HFF-Myc (cell line): ENCODE measurements at places on chromosomes 6 and 20.

DNA sequence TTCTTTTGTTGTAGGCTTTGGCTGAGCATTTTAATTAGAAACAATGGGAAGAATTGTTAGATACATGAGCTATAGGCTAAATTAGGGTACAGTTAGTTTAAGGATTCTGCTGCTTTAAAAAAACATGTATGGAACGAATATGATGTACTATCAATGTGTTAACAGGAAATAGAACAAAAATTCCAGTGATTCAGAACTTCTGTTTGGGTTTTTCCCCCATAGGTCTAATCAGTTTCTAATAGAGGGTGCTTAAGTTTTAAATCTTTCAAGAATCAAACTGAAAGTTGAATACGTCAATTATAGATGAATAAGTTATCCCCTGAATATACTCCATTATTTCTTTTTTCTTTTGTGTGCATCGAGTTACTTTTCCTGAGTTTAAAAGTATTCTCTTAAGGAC is 1.9 kb downstream of the TAB2 start:
- no peak for DNase-seq

DNA sequence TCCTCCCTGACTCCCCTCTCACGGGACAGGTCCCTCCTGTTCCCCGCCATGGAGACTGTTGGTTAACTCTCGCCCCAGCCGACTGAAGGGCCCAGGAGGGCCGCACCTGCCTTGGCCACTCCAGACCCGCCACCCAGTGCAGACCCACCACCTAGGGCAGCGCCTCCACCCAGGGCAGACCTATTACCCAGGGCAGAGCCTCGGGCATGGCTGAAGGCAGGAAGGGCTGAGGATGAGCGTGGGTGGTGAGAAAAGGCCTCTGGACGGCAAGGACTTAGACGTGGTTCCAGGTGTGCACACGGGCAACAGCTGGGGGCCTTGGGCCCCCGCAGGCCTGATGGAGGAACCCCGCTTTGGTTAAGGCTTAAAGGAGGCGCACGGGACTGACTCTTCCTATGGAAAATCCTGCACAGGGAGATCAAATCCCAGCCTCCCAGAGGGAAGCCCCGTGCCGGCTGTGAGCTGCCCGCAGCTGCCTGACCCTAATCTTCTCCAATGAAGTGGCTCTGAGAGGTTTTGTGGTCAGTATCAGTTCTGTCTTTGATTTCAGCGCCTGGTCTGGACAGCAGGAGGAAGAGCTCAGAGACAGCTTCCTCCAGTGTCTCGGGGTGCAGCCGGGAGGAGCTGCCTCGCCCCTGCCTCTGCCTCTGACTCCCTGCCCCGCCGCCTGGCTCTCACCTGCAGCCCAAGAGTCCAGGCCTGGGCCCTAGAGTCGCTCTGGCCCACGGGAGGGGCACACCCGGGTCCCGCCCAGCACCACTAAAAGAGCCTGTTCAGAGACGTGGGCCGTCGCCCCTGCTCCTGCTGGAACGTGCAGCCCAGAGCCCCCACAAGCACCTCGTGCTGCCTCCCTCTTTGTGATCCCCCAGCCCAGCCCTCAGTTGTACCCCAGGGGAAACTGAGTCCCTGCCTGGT is 12.1 kb upstream of the CHRNA4 start:
- no peak for DNase-seq

DNA sequence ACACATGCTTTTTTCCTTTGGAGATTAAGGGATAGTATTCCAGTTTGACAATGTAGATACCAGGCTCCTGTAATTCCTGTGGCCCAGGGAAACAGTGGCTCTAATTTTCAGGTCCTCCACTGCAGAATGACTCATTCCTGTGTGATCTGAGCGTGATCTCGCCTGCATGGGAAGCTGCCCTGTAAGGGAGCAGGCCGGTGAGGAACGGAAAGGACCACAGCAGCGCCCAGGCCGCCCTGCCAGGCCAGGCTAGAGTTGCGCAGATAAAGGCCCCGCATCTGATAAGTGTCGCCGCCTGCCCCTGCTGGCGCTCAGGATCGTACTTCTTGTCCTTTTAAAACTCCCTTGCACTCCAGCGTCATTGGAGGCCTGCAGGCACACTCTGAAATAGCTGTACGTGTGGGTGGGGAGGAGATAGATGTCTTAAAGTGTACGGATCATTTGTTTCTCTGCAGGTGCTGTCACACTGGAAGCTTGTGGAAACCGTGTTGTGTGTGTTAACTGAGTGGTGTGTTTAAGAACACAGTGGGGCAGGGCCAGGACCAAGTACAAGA is 60.7 kb downstream of the SYNJ2 start:
- DNase-seq, result no peak

- no peak for DNase-seq
Observed at GRCh38 chr6:102679865-102680264, 1286.4 kb downstream of the GRIK2 start.

DNA sequence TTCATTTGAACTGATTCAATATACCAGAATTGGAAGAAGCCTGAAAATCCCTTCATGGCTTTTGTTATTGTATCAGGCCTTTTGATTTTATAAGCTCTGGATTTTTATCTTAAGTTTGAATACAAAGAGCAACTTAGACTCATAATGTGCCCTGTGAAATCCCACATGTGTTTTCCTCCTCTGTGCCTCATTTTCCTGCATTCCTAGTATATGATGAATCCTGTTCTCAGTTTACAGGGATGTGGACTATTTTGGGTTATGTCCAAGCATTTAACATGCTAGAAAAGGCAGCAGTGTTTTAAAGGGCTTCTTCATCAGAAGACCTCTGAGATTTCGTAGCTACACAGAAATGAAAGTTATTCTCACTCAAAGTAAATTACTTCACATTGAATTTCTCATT is 455.0 kb downstream of the RFPL4B start:
- peak; percentile 88 for DNase-seq

- DNase-seq, result no peak
Observed at GRCh38 chr6:57222743-57223077, 603 bp upstream of the RAB23 start.

DNA sequence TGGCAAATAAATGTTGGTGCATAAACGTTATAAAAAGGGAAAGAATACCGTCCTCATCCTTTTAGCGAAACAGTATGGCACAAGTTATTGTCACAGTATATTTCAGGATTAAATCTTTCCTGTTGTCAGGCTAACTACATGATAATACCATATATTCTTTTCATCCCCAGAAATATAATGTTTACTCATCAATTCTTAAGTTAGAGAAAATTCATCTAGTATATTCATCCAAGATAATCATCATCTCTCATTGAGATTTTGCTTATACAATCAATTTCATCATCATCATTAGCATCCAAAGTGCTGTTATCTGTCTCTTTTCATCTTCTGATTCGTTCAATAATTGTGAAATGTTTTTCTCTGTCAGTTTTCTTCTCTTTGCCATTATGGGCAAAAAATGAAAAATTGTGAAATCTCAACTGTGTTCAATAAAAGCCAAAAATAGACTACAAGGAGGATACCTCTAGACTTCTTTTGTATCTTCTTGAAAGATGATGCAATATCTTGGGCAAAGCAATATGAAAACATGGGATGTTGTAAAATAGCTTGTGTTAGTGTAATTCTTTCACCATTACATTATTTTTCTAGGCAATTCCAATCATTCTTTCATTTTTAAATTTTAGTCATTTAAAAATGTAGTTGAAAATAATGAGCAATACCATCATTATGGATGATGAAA is 2.6 kb downstream of the SPACA1 start:
- no peak for DNase-seq

- DNase-seq, result no peak
Observed at GRCh38 chr6:37007340-37008043, 2.0 kb downstream of the FGD2 start.

- DNase-seq, result no peak
Observed at GRCh38 chr6:112957536-112957916, 610.4 kb downstream of the RFPL4B start.

DNA sequence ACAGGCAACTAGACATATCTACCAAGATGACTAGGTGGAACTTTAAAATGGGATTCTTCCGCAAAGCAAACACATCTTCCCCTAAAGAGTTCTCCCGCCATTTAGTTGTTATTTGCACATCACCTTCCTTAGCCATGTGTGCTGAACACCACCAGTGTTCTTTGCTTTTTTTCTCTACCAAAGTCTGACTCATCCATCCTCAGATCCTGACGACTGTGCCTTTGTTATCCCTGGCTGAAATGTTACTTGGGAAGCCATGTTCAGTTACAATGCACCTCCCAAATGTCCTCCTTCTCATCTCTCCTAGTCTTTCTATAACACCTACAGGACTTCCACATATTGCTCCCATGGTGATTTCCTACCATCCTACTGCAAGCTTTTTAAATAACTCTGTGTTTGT is 593.5 kb upstream of the ARID1B start:
- DNase-seq, result no peak

GRCh38 chr20:7291946-7292345 is 524.5 kb downstream of the BMP2 start:
- no peak for DNase-seq

GRCh38 chr6:53831936-53832660 is 37.3 kb downstream of the LRRC1 start:
- no peak for DNase-seq

DNA sequence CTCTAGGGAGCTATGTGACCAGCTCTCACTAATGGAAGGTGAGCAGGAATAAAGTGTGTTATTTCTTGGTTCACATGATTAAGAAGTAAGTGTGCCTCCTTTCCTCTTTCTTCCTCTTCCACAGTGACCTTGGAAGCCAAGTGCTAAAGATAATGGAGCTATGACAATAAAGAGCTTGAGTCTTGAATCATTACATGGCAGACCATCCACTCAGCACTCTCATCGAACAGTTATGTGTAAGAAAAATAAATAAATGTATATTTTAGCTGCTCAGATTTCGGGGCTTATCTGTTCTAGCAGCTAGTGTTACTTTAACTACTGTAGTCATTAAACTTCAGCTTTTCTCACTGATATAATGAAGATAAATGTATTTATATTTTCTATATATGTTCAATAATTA is 72.9 kb downstream of the HDGFL1 start:
- no peak for DNase-seq

GRCh38 chr6:121515630-121516265 is 80.3 kb downstream of the GJA1 start:
- DNase-seq, result no peak

GRCh38 chr6:149884215-149884614 is 13.7 kb downstream of the RAET1E start:
- DNase-seq, result no peak

DNA sequence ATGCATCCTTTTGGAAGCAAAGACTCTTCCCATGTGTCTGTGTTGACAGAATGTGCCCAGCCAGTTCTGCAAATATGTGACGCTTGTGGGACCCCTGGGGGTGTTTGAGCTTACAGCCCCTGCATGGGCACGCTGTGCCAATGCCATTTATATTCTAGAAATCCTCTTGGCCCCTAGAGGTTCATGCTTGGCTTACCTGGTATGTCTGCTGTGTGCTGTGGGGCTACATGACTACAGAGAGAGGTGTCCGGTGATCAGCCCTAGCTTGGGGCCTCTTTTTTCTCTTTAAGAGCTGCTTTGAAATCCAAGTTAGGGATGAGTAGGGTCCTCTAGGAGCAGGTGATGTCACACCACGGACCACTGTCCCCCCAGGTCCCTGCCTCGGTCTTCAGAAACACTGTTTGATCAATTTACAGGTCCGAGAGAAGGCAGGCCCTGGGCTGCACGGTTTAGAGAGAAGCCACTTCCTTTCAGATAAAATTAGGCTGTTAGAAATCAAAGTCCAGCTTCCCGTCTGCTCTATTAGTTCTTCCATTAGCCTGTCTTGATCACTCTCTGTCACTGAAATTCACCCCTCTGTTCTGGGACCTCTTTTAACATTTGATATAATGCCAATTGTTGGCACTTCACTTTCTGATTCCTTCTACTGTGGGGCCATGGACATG is 26.5 kb downstream of the BCAS4 start:
- DNase-seq, result no peak

DNA sequence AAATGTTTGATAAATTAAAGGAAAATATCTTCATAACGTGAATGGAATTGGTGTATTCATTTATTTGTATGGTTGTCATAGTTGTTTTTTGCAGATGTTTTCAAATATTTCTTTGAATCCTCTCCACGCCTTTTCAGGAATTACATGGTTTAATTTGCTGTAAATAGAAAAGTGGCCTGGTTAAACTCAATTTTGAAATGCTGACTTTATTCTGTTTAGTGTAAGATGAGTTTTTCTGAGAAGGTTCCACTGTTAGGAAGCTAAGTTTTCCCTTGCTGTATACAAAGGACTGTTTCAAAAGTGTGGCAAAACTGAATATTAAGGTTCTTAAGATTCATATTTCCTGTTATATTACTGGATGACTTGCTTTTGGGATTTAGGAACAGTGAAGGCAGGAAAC is 503 bp upstream of the ZC2HC1B start:
- no peak for DNase-seq

- DNase-seq, result no peak
Observed at GRCh38 chr6:131001945-131002660, 60.9 kb downstream of the EPB41L2 start.

- no peak for DNase-seq
Observed at GRCh38 chr6:124285146-124285545, 481.5 kb downstream of the NKAIN2 start.

GRCh38 chr6:113742342-113742741 is 114.8 kb upstream of the MARCKS start:
- DNase-seq, result no peak

DNA sequence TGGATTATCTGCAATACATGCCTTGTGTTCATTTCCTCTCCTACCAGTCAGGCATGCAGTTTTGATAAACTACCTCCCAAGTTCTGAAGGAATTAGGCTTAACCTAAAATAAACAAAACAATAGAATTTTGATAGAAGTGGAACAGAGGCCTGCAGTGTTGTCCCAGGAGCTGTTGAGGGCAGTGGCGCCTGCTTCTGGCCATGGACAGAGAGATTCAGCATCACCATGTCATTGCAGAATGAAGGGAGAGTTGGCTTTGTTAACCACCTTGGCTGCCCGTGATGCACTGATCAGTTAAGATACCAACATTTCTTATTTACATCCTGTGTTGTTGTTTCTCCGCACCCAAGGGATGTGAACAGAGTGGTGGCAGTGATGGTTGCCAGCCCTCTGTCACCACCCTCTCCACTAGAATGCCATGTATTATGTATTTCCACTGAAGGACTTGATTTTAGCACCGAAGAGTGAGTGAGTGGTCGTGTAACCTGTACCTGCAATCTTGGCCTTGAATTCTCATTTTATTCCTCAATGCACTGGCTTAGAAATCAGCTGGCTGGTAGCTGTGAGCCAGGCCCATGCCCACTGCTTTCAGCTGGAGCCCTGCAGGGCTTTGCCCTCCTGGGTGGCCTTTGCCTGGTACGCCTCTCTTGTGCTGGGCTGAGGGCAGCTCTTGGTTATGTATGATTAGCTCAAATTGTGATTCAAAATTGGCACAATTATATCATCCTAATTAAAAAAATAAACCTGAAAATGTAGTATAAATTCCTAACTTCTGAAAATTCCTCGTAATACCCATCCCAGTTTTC is 56.5 kb downstream of the SHLD1 start:
- no peak for DNase-seq
